ENCODE measurements at places on chromosomes 2 and 18.

DNA sequence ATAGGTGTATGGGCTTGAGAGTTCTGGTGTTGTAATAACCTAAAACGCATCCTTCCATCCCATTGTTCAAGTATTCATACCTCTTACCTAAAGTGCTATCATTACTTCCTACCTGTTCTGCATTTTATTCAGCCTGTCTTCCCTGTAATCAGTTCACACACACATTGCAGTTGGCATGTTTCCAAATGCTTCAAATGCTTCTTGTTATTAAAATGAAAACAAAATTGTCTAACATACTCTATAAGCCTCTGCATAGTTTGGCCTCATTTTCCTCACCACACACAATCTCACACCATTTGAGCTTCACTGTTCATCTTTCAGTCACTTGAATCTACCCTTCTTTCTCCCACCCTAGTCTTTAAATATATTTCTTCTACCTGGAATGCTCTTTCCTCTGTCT lies 1178.2 kb upstream of the NRXN1 start:
- no peak for DNase-seq

DNA sequence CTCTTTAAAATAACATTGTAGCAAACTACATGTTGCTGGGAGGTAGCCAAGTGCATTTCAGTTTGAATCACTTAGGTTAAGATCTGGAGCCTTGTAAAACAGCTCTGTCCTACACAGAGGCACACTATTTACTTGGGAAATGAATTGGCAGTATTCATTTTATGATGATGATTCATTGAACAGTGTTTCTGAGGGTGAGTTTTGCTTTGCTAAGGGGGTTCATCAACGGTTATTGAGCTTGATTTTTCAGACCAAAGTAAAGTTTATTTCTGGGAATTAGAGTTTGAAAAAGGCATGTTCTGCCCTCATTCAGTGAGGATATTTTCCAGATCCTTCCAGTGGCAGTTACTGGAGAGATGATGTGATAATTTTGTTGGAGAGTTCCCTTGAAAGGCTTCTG lies 55.6 kb downstream of the CCDC85A start:
- no peak for DNase-seq

DNA sequence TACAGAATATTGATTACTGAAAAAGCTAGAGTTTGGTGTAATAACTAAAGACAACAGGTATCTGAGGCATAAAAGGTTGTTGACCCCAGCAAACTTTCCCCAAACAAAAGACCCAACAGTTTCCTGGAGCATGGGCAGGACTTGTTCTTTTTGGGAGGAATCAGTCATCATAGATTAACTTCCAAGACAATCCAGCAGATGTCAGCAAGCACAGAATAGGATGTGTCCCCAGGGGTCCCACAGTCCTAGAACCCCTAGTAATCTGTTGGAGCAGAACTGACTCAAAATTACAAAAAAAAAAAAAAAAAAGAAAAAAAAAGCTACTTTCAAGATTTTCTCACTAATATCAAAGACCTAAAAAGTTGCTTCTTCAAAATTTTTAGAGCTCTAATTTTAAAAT lies 564.7 kb upstream of the SLC39A10 start:
- no peak for DNase-seq

DNA sequence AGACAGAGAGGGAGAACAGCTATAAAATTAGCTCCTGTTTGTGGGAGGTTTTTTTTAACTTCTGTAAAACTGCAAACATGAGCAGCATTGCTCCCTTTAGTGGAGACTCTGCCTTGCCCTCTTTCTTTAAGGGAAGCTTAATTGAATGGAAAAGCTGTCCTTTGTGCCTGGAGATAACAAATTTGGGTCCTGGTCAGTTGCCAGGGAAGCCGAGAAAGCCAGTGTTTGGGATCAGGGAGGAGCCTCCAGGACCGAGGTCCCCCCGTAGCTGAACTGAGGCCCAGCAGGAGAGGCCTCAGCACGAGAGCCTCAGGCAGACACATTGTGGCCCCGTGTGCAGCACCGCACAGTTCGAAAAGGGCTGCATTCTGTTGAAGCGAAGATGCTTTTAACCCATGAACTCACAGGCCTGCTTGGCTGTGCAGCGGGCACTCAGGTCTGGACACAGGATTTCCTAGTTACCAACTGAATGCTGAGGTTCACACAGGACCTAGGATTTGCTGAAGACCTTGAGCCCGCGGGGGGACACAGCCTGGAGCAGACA lies 369.7 kb downstream of the DCDC2C start:
- no peak for DNase-seq

GRCh38 chr2:16394072-16394985 lies 271.3 kb downstream of the CYRIA start:
- no peak for DNase-seq

- DNase-seq: peak; percentile 43
These were observed 780 bp downstream of the HTRA2 start for GRCh38 chr2:74530239-74531187.

DNA sequence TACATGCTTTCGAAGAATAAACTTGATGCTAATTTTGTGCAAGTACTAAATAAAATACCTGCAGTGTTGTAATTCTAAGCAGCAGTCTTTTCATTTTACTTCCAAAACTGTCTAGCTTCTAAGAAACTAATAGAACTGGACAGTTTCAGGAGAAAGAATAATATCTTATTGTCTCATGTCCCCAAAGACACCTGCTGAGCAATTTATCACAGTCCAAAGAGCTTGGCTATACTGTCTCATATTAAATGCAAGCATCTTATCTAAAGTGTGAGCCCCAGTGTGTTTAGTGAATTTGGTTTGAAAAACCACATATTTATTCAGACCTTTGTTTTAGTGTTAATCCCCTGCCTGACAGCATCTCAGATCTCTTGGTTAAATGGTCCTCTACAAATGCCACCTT lies 374.3 kb downstream of the TMX3 start:
- no peak for DNase-seq

DNA sequence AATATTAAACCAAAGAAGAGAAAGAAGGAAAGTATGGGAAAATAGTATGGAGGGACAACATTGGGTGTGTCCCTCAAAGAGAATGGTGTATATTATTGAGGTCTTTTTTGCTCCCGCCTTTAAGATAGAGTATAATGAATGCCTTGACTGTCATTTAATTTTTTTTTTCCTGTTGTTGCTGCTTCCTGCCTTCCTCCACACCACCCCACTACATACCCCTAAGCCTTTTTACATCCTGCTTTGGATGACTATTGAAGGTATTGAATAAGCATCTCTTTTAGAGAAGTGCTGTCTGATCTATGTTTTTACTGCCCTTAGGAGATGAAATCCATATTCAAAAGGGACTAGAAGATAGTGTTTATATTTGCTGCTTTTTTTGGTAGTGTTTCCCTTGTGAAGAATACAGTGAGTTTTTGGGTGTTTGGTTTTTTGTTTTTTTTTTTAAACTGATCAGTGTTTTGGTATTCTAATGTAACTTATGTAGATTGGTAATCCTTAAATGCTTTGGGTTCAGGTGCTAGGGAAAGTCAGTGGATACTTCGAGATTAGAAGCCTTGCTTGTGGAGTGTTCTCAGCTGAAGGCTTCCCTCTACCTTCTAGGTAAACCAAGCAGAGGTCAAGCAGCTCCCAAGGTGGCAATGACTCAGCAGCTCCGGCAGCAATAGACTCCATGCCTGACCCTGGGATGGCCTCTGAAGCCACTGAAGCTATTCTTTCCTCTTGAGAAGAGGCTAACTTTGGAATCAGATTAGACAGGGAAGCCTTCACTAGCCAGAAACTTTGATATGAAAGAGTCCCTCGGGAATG lies 5.0 kb downstream of the FZD7 start:
- DNase-seq: no peak

DNA sequence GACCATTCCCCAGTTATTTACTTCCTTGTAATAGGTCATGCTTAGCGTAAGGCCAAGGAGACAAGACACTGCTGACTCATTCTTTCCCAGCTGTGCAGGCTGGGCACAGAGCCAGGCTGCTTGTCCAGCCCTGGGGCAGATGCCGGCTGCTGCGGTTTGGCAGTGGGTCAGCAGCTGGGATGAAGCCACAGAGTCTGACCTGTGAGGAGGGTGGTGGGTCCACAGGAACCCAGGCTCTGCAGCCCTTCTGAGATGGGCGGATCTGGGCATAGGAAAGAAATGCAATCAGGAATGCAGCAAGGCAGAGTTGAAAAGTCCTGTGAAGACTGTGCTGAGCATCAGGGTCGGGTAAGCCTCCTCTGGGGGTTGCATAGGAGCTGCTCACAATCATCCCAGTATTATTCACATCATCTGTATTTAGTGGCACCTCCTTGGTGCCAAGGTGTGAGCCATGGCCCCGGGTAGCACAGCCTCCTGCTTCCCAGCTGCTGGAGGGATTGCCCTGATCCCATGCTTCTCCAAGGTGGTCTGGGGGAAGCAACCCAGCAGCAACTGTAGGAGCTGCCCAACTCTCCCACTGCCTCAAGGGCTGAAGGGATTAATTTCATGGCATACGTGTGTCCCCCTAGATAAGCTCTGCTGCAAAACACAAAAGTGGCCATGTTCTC lies 139.0 kb downstream of the DDX1 start:
- DNase-seq: no peak

DNA sequence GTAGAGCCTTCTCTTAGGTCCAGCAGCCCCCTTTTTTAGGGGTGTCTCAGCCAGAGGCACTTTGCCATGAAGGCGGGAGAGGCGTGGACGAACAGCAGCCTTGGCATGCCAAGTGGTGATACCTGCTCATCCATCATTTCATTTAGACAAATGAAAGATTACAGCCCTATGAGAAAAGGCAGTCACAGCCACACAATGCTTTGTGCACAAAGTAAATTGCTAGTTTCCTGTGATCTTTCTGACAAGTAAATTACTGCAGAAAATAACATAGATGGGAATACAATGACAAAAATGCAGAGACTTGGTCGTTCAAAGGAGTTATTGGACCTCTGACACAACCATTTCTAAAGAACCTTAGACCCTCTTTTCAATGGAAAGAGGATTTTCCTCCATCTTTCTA lies 94.9 kb downstream of the RND3 start:
- DNase-seq: no peak

DNA sequence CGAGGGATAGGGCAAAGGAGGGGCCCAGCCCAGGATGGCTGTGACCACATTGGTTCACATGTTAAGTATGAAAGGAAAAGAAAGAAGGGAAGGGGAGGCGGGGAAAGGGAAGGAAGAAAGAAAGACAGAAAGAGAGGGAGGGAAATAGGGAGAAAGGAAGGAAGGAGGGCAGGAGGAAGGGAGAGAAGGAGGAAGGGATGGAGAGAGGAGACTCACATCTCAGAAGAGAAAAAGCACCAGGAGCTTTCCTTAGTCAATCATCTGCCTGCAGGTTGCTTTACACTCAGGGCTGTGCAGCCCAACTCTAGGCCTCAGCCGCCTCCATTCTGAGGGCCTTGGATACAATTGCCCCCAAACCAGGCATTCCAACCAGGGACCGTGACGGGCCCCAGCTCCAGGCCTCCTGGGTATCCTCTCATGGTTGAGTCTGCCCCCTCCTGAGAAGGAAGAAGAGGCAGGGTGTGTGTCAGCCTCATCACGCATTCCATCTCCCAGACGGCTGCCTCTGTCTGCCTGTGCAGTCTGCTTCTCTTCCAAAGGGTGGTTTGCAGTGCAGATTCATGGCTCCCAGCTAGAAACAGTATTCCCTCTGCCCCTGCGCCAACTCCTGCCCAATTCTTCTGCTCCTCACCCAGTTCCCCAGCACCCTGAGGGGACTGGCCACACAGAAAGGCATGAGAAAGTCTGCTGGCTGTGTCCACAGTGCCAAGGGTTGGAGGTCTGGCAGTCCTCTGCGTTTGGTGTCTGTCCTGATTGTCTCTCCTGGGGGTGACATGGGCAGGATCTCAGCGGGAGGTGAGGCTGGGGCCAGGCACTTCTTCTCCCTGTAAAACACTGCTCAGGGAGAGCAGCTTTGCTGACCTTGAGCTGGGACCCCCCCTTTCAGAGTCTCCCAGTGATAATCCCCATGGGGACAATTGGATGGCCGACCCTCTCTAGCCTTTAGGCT lies 163.3 kb downstream of the SMAD7 start:
- no peak for DNase-seq

DNA sequence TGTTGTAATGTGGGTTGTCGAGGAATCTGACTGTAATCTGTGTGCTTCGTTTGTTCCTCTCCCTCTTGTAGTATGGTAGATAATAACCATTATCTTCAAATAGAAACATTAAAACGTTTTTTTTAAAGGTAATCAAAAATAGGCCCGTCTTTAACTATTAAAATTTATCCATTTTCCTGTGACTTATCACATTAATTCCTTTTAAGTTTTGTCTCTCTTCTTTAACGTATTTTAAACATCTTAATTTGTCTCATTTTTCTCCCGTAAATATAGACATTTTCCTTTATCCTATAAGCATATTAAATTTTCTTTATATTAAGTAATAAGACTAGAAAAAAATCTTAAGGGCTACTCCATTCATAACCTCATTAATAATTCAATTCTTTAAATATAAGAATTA lies 41.3 kb downstream of the EIF2AK3 start:
- no peak for DNase-seq

GRCh38 chr2:148860037-148860436 lies 15.0 kb upstream of the KIF5C start:
- no peak for DNase-seq

- DNase-seq: no peak
These were observed 1621.3 kb downstream of the SUCLG1 start for GRCh38 chr2:82837588-82838304.

DNA sequence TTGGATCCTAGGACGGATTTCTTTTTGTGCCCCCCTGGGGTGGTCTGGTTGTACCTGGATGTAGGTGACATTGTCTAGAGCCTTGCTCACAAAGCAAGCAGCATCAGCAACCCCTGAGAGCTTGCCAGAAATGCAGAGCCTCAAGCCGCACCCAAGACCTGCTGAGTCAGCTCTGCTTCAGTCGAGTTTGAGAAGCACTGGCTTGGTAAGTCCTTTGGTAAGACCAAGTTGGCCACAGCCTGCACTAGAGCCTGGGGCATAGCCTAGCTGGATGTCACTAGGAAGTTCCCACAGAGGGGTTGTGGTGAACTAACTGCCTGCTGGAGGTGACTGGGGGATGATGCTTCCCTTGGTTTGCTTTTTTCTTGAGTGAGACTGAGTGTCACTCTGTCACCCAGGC lies 6.2 kb downstream of the ABCG5 start:
- no peak for DNase-seq

GRCh38 chr18:23798249-23798648 lies 109.0 kb downstream of the LAMA3 start:
- no peak for DNase-seq

- DNase-seq: no peak
These were observed 1269.7 kb upstream of the ZEB2 start for GRCh38 chr2:145789636-145790035.

GRCh38 chr2:143633419-143633818 lies 504.2 kb downstream of the ARHGAP15 start:
- DNase-seq: no peak

GRCh38 chr2:16203069-16203468 lies 262.7 kb downstream of the MYCN start:
- DNase-seq: no peak

- no peak for DNase-seq
These were observed 929.5 kb downstream of the NRXN1 start for GRCh38 chr2:50102383-50102782.

Data from activated CD8-positive, alpha-beta memory T cell treated with anti-CD3 and anti-CD28 coated beads, Interleukin-2, amount 50 U/mL, for 4 hours (primary cell).